ENCODE measurements at places on chromosomes 4 and X. TPM values are rescaled to one million over a fixed set of nuclear protein-coding genes. Genes with fewer than 3 reads are reported as not detected.

DNA sequence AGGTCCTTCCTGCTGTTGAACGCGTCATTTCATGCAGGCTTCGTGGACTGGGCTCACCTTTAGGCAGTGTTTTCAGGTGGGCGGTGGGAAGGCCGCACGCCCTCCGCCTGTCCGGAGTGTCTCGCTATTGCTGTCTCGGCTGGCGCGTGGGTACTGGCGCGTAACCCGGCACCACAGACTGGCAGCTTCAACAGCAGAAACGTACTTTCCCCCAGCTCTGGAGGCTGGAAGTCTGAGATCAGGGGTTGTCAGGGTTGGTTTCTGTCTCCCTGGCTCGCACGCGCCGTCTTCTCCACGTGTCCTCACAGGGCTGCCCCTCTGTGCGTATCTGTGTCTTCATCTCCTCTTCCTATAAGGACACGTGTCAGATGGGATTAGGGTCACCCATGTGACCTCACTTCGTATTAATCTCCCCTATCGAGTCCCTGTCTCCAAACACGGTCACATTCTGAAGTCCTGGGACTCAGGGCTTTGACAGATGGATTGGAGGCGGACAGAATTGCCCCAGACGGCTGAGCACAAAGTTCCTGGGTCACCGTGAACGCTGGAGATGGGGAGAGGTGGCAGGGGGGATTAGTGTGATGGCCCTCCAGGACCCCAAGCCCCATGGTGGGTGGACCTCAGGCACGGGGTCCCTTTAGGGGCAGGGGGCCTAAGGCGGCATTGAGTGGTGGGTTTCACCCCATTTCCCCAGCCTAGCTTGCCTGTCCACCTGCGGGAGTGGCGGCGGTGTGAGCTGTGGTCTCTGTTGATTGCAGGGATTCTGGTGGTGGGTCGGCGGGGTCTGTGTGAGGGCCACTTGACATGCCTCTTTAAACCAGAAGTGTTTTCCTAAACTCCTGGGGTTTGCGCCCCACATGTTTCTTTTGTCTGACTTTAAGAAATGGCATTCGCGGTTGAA lies 83.4 kb upstream of the LRPAP1 start:
- no peak for DNase-seq

DNA sequence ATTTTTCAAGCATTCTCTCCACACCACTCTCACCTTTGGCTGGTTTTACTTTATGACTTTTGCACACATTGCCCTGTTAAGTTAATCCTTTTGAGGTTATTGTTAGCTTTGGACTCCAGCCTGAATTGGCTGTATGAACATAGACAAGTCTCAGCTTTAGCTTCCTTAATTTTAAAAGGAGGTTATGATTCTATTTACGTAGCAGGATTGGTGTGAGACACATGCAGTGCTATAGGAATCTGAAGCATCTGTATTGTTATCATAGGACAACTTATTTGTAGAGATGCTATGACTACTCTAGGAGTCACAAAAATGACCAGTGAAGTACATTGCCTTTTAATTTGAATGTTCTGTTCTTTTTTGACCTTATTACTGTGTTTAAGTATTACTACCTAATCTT lies 15.7 kb downstream of the PGAM4 start:
- no peak for DNase-seq

YY2 gene
- 1.0 TPM for total RNA-seq

DNA sequence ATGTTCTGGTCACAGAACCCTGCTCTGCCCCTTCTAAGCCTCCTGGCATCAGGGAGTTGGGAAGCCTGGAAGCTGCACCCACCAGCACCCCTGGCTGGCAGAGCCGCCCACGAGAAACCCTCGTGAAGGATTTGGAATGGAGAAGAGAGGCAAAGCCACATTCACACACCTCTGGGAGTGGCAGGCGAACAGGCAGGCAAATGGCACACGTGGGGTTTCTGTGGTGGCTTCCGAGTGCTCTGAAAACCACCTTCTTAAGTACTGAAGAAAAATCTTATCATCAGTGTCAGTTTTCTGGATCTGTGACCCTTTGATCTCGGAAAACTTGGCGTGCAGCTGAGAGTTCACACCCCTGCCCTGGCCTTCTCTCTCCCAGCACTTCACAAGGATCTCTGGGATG lies 442.2 kb upstream of the FRG1 start:
- DNase-seq, result no peak

- DNase-seq, result no peak
These were observed 106.8 kb downstream of the FSTL5 start for GRCh38 chr4:162056990-162057389.

NUDT11 gene
- 2.3 TPM for total RNA-seq

- DNase-seq, result no peak
These were observed 958.2 kb downstream of the PCDH7 start for GRCh38 chr4:31678356-31678755.

- DNase-seq, result no peak
These were observed 42.2 kb downstream of the SMARCA5 start for GRCh38 chr4:143555676-143556075.

GRCh38 chrX:43996491-43996890 lies 23.3 kb upstream of the NDP start:
- no peak for DNase-seq

DNA sequence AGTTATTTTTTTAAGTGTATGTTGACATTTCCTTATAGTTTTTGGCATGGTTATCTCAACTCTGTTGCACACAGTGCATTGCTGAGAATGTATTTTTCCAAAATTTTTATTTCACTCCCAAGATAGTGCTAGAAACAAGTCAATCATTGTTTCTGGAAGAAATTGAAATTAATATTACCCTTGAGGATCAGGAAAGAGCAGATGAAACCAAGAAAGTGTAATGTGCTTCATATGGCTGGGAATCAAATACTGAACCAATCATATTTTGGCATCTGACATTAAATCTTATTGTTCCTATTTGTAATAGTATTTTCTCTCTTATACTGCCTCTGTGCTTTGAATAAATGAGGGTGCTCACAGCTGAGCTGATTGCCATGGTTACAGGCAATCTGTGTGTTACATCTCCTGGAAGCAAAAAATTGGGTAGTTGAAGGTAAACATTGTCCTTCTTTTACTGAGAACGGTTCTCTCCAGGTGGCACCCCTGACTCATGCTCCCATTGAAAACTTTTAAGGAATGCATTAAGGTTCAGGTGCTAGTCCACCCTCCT lies 358.2 kb upstream of the NR3C2 start:
- no peak for DNase-seq

FABP2 gene
- total RNA-seq, result not detected

NPY1R gene
- total RNA-seq, result 8.5 TPM

BEND4 gene
- not detected for total RNA-seq

DNA sequence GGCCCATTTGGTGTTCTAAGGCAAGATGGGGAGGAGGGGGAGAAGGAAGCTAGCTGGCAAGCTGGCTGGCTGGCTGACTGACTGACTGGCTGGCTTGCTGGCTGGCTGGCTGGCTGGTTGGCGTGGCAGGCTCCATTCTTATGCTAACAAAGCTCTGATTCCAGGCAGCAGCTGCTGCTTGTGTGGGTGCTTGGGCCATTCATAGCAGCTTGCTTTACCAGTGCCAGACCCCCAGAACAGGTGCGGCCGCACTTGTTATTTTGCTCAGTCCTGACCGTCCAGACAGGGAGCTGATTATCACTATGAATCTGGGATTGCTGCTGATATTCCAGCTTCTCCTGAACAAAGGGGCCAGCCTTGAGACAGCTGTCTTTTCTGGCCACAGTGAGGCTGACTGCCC lies 131.2 kb upstream of the PAK3 start:
- DNase-seq, result peak; percentile 3

- no peak for DNase-seq
These were observed 746 bp downstream of the TCEAL7 start for GRCh38 chrX:103330681-103331288.

SRPX2 gene
- 1.7 TPM for total RNA-seq

DNA sequence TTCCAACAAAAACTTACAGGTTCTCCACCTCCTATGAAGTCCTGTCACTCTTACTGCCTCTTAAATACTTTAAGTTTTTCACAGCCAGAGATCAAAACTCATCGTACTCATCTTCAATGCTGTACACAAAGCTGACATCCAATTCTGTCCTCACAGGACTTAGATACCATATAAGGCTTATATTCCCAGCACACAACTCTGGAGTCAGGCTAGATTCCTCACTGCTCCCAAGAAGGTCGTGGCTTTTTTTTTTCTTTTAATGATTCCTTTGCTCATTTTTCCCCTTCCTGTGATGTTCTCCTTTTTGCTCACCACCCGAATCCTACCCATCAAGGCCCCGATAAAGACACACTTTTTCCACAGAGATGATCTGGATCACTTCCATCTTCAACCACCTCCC lies 914 bp downstream of the TRAPPC2 start:
- DNase-seq, result no peak

GRCh38 chrX:130085551-130086446 lies 24.5 kb downstream of the ELF4 start:
- DNase-seq, result no peak

SOWAHD gene
- 0.46 TPM for total RNA-seq

SYNPO2 gene
- 10.9 TPM for total RNA-seq

IQCM gene
- total RNA-seq, result not detected

DNA sequence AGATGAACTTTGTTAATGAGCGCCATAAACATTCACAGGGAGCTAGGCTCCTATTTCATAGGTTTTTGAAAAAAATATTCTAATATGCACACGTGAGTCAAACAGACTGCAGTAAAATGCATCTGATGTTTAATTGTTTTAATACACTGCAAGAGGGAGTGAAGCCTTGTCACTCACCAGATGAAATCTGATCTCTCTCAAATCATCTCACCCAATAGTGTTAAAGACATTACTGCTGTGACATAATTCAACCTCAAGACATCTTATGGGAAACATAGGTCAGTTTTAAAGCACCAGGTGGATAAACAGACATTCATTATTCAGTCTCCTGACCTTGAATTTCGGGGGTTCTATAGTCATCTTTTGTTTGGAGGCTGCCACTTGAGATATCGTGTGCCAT lies 148.3 kb downstream of the MAML3 start:
- no peak for DNase-seq

DNA sequence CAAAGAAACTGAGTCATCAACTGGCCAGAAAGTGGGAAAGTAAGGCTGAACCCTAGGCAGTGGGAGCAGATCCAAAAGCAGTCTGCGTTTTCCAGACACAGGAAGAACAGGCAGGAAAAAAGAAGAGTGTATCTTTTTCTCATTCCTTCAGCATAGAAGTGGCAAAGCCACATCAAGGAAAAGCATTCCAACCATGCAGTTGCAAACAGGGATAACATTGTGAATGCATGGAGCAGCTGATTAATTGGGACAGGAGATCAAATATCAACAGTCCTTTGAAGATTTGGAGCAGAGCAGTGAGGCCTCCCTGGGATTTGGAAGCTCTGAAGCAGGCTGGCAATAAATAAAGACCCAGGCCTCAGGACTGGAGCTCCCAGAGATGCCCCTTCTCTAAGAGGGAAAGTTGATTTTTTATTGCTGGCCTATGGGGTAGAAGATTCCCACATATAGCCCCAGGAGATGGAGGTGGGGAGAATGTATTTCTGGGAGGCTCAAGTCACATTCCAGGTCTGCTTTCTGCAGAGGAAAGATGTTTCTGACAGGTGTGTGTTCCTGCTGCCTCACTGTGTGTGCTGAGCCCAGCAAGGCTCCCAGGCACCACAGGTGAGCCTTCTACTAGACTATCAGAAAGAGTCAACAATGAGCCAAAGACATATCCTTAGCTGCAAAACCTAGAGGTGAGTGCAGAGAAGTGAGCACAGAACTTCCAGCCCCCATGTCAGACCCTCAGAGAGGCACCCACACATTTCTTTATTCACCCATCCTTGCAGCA lies 222.5 kb downstream of the RAB28 start:
- no peak for DNase-seq

GRCh38 chr4:73446336-73446938 lies 10.4 kb downstream of the AFP start:
- peak; percentile 10 for DNase-seq

DNA sequence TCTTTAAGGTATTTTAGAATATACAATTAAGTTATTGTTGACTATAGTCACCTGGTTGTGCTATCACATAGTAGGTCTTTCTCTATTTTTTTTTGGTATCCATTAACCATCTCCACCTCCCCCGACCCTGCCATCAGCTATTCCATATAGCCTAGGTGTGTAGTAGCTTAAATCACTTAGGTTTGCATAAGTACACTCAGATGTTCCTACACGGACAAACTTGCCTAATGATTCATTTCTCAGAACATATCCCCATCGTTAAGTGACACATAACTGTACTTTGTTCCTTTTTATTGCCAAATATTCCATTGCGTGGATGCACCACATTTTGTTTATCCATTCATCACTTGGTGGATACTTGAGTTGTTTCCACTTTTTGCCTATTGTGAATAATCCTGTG lies 67.9 kb downstream of the SLAIN2 start:
- DNase-seq, result no peak

TBC1D8B gene
- 3.8 TPM for total RNA-seq

PITX2 gene
- not detected for total RNA-seq

GRCh38 chr4:119638359-119638758 lies 9.8 kb upstream of the PDE5A start:
- DNase-seq, result no peak

- no peak for DNase-seq
These were observed 171.8 kb upstream of the TTC29 start for GRCh38 chr4:147117431-147117830.

- DNase-seq, result no peak
These were observed 19.4 kb upstream of the AGA start for GRCh38 chr4:177461606-177462005.
